ENCODE measurements at places on chromosomes 12 and 14.

GRCh38 chr14:75282170-75282554 is 3.5 kb downstream of the FOS start:
- DNase-seq: no peak

- no peak for DNase-seq
Measured at GRCh38 chr12:105107171-105107493, 399 bp upstream of the WASHC4 start.

DNA sequence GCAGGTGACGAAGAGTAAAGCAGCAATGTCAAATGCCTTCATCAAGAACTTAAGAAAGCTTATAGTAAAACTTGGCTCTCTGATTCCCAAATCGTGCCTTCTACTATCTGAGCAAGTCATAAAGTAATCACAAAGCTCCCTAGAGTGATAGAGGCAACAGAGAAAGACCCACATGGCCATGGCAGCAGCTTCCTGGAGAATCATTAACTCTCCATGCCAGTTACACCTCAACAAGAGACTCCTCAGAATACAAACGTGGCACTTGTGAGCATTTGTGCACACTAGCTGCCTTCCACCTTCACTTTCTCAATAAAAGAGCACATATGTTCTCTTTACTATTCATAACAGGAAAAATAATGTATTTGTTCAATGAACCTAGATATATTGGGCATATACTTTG is 48.0 kb downstream of the PLCZ1 start:
- DNase-seq: no peak

GRCh38 chr12:42828836-42829235 is 239.3 kb upstream of the PRICKLE1 start:
- DNase-seq: no peak

GRCh38 chr12:12726555-12727093 is 9.5 kb downstream of the CDKN1B start:
- DNase-seq: no peak

DNA sequence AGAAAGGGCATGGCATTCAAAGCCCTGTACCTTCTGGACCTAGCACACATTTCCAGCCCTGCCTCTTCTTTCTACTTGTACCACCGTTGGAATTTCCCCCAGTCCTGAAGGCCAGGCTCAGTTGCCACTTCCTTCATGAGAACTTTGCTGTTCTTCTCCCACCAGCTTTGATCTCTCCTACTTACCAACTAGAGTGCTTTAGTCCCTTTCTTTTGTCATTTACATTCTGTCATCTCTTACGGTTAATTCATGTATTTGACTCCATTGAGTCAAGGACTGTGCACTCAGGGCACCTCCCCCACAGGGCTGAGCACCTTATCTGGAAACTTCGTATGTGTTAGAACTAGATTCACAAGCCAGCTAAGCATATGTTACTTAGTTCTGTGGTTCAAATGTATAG is 26.3 kb downstream of the BICDL1 start:
- DNase-seq: no peak

- DNase-seq: no peak
Measured at GRCh38 chr14:61492474-61492873, 171.1 kb downstream of the PRKCH start.

DNA sequence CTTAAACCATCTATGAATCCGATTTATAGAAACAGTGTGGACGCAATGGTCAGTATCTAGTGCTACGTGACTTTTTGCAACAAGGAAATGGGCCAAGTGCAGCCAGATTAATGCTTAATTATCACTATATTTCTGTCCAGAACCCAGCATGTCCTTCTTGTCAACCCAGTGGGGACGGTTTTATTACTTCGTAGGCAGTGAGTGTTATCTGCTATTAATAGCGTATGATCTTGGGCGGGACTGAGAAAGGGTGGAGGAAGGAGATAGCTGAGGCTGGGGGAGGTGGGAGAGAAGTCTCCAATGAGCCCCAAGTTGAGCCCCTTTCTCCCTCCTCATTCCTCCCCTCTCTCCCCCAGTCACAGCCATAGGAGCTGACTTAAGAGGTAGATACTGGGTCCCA is 59.7 kb upstream of the FAM222A start:
- DNase-seq: no peak

DNA sequence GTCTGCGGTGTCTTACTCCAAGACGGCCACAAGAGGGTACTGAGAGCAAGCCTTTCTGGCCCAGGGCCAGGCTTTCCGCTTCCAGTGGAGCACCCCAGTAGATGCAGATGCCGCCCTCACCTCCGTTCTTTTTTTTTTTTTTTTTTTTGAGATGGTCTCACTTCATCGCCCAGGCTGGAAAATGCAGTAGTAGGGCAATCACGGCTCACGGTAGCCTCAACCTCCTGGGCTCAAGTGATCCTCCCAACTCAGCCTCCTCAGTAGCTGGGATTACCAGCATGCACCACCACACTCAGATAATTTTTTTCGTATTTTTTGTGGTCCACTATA is 5.6 kb upstream of the LBHD2 start:
- peak; percentile 52 for DNase-seq

DNA sequence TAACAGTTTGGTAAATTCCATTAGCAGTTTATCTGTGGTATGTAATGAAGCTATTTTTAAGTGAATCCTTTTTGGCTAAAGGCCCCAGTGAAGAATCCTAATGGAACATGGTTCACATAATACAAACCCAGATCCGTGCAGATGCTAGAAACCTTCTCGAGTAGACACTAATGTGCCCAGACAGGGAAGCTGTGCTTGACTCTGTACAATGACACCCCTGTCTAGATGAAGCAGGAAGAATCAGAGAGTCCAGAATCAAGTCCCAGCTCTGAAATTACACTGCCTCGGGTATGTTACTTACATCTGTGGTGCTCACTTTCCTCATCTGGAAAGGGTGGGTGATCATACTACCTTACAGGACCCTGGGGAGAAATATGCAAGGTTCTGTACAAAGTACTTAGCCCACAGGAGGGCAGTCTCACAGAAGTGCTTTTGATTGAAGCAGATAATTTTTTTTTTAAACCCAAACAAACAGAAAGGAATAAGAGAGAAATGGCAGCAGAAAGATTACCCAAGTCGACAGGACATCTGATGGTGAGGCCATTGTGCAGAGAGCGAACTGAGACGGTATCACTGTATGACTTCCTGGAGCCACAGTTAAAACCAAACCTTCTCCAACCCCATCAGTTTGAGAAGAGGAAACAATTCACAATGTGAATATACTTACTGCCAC is 8.5 kb downstream of the CRACR2A start:
- no peak for DNase-seq

- DNase-seq: no peak
Measured at GRCh38 chr12:103494734-103495468, 867 bp downstream of the C12orf42 start.

- no peak for DNase-seq
Measured at GRCh38 chr12:92640691-92641090, 62.1 kb upstream of the PLEKHG7 start.

- DNase-seq: no peak
Measured at GRCh38 chr12:4119157-4119761, 154.3 kb upstream of the CCND2 start.

DNA sequence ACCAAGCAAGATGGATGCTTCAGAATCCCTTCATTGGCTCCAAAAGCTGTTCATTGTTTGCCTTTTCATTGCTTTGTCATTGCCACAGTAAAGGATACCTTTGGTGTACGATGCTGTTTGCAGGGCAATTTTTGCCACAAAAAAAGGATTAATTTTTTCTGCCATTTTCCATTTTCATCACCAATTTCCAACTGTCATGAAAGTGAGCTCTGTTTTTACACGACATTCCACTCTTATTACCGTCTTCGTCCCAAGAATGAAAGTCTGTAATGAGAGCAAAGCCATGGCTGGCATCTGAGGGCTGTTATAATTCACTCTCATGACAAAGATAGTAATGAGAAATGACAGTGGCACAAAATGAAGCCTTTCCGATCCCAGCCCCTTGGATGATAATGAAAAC is 272.7 kb upstream of the DCN start:
- DNase-seq: no peak

GRCh38 chr14:90742729-90743128 is 73.5 kb downstream of the TTC7B start:
- DNase-seq: no peak

- no peak for DNase-seq
Measured at GRCh38 chr14:21033133-21033698, 1.4 kb downstream of the RNASE13 start.

- no peak for DNase-seq
Measured at GRCh38 chr12:67269633-67270573, 745 bp downstream of the CAND1 start.

- no peak for DNase-seq
Measured at GRCh38 chr14:79274641-79275291, 936.5 kb downstream of the DIO2 start.

Measured in DMS 273 treated with DMSO at 0.1 percent for 48 hours (cell line).